ENCODE measurements at places on chromosomes 1 and 21.

DNA sequence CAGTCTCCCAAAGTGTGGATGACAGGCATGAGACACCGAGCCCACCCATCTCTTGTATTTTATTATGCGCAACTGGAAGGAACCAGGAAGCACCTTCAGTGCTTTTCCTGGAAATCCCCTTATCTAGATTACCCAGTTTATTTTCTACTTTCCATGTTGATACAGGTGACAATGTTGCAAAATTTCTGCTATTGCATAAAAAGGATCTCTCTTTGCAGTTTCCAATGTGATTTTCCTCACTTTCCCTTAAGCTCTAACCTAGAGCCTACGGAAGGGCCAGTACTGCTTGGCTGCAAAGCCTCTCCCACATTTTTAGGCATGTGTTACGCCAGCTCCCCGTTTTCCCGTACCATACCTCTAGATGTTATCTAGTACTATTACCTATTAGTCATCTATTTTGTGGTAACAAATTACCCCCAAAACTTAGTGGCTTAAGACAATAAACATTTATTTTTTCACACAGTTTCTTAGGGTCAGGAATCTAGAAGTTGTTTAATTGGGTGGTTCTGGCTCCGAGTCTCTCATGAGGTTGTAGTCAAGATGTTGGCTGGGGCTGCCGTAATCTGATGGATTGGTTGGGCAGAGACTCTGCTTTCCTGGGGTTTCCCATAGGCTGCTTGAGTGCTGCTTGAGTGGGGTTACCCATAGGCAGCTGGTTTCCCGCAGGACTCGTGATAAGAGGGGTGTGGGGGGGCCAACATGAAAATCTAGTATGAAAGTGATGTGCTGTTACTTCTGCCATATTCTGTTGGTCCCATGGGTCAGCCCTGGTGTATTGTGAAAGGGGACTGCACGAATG, 131.5 kb upstream of the HNRNPU start:
- DNase-seq, result no peak

DNA sequence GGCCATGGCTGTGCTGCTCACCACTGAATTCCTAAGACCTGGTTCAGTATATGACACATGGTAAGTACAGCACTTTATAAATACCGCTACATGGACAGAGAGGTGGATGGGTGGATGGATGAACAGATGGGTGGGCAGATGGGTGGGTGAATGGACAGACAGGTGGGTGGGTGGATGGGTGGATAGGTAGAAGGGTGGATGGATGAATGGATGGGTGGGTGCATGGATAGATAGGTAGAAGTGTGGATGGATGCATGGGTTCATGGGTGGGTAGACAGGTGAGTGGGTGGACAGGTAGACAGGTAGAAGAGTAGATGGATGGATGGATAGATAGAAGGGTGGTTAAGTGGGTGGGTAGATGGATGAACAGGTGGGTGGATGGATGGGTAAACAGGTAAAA, 54.8 kb downstream of the TMCO4 start:
- no peak for DNase-seq

GRCh38 chr21:15301736-15302135, 236.9 kb upstream of the NRIP1 start:
- DNase-seq, result no peak

GRCh38 chr1:185453496-185454192, 136.6 kb upstream of the IVNS1ABP start:
- no peak for DNase-seq

- DNase-seq, result no peak
Observed at GRCh38 chr1:64981601-64982533, 15.5 kb upstream of the JAK1 start.

GRCh38 chr1:183980951-183981525, 56.5 kb downstream of the COLGALT2 start:
- no peak for DNase-seq

DNA sequence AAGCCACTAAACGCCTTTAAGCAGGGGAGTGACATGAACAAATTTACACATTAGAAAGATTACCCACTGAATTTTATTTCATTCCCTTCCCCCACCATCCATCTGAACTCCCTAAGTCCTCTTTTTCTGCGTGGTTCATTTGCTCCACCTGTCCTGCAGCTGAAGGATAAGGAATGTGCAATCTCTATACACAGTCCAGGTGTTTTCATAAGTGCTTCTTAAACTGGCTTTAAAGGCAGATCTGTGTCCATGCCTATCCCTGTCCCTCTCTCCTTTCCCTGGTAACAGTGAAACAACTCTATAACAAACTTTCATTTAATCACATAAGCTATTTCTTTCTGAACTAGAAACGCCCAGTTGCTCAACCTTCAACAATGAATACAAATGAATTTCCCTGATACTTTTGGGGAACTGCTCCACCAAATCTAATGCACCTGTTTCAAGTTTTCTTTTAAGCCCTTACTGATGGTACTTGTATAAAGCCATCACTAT, 8.4 kb downstream of the GSTM3 start:
- DNase-seq, result peak; percentile 16

GRCh38 chr1:241074507-241074906, 282.5 kb downstream of the RGS7 start:
- no peak for DNase-seq

DNA sequence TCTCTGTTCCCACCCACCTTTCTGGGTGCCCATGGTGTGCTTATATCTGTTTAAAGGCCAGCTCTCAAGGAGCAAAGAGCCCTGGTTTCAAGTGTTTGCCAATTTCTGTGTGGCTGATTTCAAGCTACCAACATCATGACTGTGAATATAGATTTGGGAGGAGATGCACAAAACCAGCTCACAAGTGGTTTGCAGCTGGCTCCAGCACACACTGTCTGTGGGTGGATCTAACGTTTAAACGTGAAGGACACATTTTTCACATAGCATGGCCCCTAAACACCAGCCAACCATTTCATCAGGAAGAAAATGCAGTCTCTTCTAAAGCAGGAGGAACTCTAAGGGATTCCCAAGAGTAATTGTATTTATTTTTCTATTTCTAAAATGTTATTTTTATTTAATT, 65.2 kb downstream of the FCRL5 start:
- peak; percentile 89 for DNase-seq

GRCh38 chr1:1116701-1117468, 996 bp upstream of the C1orf159 start:
- DNase-seq, result no peak

GRCh38 chr21:26115899-26116298, 54.7 kb downstream of the APP start:
- DNase-seq, result no peak

DNA sequence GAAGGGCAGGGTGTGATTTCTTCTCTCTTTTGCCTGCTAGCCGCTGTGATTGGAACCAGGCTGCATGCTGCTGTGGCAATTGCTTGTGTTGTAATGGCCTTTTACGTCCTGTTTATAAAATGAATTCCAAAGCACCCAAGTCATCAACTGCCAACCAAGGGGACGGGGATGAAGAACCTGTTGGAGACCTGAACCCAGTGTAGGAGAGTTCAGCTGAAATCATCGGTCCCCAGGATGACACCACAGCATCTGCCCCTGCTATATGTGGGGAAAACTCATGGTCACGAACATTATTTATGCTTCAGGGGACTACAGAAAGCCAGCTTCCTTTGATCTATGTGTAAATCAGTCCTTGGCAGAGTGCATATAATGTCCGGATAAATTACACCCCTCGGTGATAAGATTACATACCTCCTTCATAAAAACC, 3.8 kb downstream of the TMEM167B start:
- DNase-seq, result no peak

GRCh38 chr21:22154579-22155274, 1156.5 kb downstream of the NCAM2 start:
- DNase-seq, result no peak

DNA sequence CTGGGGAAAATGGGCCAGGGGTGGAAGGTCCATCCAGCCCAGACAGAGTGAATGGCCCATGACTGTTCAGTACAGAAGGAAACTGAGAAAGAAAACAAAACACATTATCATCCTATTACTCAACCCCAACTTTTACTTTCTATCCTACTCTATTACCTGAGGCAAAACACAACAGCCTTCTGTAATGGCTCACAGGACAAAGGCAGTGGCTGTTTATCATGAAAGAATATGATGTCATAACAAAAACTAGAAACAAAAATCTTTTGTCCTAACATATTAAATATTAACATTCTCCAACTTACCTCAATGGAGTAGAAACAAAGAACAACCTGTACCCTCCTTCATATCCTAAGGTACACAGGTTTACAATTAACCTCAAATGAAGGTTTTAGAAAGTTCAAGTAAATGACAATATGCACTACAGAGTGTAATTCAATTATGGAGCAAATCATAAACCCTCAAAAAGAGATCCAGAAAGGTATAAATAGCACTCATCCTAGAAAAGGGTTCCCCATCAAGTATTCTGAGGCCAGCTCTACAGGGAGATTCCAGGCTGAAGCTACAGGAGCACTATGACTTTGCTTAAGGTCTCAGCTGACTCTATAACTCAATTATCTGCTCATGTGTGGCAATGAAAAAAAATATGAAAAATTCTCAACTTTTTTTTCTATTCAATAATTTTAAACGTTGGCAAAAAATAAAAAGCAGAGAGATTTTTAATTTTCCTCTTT, 15.1 kb downstream of the ELK4 start:
- no peak for DNase-seq

DNA sequence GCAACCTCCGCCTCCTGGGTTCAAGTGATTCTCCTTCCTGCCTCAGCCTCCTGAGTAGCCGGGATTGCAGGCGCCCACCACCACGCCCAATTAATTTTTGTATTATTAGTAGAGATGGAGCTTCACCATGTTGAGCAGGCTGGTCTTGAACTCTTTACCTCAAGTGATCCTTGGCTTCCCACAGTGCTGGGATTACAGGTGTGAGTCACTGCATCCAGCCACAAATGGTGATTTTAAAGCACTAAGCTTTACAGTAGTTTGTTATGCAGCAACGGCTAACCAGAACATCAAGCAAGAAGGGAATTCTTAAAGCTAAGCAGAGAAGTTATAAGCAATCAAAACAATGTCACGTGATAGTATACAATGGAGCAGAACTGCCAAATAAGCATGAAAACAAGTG, 65.7 kb downstream of the NVL start:
- DNase-seq, result no peak

GRCh38 chr1:167909691-167910180, 4.2 kb downstream of the ADCY10 start:
- DNase-seq, result peak; percentile 59

DNA sequence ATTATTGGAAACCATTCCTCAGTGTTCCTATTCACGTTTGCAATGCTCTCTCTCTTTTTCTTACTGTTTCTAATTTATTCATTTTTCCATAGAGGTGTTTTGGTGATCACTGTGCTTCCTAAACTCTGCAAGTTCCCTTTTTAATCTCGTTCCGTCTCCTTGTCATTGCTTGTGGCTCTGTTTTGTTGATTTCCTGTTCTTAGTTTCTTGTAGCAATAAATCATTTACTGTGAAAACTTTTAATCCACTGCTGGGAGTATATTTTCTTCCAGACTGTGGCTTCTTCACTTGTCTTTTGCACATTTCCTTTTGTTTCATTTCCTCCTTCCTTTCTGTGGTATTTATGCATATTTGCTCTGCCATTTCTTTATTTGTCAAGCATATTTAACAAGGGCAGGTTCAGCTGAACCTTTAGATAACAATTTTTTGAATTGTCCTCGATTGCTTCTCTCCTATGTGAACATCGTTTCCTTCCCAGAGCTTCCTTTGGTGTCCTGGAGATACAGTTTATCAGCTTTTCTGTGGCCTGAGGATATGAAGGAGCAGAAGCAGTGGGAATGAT, 3.6 kb downstream of the B3GALT5 start:
- DNase-seq, result no peak

GRCh38 chr1:224939844-224940425, 10.5 kb downstream of the DNAH14 start:
- DNase-seq, result no peak

- no peak for DNase-seq
Observed at GRCh38 chr1:228748431-228748830, 13.2 kb downstream of the RHOU start.

DNA sequence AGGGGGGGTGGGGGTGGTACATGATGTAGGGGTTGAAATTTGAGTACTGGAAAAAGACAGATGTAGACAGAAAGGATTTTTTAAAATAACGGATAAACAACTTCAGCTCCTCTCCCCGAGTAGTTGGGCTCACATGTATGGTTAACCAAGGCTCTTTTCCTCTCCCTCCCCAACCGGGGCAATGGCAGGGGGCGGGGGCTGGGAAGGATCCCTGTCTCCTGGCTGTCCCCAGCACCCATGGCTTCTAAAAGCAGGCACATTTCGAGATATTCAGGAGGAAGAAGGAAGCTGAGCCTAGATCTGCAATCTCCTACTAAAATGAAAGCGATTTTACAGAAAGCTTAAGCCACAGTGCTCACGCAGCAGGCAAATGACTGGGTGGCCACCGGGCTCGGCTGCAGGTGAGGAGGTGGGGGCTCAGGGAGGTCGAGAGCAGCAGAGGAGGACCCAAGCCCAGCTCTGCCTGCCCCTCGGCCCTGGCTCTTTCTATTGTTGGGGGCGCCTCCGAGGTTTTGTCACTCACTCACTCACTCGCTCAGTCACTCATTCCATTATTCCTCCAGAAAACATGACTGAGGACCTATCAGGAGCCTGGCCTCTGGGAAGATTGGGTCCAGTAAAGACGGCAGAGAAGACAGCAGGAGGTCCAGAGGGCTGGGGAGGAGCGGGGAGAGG, 573.3 kb downstream of the PTPRU start:
- no peak for DNase-seq

DNA sequence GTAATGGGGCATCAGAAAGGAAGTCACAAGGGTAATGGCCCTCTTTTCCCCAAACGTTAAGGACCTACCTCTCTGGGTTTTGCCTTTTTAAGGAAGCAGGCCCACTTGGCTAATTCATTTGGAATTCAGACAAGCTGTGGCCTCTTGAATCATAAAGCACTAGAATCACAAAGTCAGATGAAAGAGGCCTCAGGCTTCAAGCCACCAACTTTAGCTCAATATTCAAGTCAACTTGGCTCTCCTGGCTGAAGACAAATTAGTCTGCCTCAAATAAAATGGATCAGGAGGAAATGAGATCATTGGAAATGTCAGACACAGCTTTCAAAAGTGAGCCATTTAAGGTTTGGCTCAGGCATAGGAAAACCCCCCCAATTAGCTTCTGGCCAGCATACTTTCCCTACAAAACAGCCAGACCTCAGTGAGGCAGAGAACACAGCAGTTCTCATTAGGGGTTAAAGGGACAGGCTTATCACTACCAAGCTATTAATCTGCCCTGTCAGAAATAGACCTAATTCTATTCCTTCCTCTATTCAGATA, 34.3 kb downstream of the SLC35D1 start:
- no peak for DNase-seq

- DNase-seq, result peak; percentile 57
Observed at GRCh38 chr21:41817228-41817627, 50.4 kb upstream of the RIPK4 start.

DNA sequence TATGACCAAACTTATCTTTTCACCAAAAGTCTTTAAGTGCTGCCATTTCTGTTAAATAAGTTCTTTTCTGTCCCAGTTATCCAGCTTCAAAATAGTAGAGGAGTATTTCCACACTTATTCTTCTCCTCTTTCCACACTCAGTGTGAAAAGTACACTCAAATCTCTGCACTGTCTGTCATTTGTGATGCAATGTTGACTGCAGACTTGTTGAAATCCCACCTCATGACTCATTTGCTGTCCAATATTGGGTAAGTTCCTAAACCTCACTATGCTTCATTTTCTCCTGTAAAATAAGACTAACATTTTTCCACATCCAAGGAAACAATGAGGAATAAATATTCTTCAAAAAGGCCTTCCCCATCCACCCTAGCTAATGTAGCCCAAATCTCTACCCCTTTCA, 17.5 kb downstream of the LRRIQ3 start:
- DNase-seq, result no peak

GRCh38 chr1:70840260-70840953, 207.2 kb downstream of the PTGER3 start:
- DNase-seq, result no peak

- DNase-seq, result no peak
Observed at GRCh38 chr1:29964718-29965533, 728.6 kb downstream of the PTPRU start.

- no peak for DNase-seq
Observed at GRCh38 chr21:21530680-21531079, 532.5 kb downstream of the NCAM2 start.

Measured in hematopoietic multipotent progenitor cell treated with erythropoietin and hydrocortisone succinate and interleukin-3 and kit ligand, for 8 days (in vitro differentiated cells).